ENCODE measurements at places on chromosomes 5 and 9.

DNA sequence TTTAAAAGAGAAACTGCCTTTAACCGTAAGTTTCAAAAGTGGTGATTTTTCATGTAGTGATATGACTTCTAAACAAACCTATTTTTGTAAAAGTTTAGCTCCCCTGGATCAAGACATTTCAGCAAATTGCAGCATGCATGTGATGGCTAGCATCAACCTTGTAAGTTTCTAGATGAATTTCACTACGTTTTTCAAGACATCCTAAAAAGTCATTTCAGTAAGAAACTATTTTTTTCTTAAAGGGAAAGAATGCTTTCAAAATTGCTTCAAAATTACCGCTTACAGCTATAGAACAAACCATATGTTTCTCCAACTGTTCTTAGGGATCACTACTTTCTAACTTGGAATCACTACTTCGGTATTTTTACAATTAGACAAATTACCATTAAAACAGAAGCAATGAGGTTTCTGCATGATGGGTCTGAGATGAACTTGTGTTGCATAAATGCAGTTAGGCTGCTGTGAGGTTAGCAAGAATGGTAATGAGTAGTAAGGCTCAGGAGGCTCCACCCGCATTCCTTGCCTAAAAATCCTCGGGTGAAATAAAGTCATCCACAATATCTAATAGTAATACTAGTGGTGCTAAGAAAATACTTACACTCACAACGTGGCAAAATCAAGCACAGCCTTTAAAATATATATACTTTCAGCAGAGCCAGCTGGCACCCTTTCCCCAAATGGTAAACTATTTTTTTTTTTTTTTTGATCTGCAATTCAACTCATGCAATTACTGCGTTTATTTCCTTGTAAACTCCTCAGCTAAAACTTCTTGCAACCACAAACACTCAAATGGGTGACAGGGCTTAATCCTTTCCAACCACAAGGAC lies 53.8 kb downstream of the CDC14B start:
- DNase-seq = peak; percentile 69

GRCh38 chr9:38183994-38184568 lies 115.1 kb upstream of the SHB start:
- no peak for DNase-seq

- no peak for DNase-seq
These were observed 50.1 kb upstream of the RETREG1 start for GRCh38 chr5:16666883-16667398.

DNA sequence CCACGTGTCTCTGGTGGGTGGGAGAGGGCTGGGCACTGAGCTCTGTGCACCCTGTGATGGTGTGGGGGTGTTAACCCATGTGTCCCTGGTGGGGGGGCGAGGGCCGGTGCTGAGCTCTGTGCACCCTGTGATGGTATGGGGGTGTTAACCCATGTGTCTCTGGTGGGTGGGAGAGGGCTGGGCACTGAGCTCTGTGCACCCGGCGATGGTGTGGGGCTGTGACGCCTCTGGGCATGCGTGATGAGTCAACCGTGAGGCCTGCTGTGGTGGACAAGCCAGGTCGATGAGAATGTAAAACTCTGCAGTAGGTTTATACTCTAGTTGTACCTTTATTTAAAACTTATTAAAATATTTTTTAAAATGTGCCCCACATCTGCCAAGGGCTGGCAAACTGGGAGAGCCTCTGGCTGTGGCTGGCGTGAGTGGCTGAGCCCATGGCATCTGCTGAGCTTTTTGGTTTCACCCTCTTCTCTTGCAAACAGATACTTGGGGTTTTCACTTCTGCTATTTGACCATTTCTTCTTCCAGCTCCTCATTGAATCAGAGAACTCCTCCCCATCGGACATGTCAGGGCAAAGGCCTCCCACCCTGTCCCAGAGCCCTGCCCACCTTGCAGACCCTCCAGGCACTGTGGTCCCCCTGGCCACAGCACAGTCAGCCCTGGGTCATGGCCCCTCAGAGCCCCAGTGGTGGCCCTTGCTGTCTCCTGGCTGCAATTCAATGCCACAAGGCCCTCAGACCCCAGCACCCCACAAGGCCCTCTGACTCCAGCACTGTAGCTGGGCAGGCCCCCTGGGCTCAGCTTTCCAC lies 18.5 kb upstream of the EXOC3 start:
- peak; percentile 58 for DNase-seq

DNA sequence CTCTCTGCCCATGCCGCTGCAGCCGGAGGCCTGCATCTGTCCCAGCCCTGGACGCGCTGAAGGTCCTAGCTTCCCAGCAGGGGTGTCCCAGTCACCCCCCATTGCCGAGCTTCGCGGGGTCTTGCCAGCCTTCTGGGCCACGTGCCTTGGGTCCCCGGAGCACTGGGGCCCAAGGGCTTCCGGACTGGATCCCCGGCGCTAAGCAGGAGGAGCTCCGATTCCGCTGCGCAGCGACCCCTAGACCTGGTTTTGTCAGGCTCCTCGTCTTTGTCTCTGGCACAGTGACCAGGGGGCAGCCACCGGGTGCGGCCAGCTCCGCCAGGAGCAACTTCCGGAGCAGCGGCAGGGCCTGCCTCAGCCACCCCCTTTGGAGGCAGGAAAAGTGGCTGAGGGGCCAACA lies 3.3 kb upstream of the IRX1 start:
- no peak for DNase-seq

DNA sequence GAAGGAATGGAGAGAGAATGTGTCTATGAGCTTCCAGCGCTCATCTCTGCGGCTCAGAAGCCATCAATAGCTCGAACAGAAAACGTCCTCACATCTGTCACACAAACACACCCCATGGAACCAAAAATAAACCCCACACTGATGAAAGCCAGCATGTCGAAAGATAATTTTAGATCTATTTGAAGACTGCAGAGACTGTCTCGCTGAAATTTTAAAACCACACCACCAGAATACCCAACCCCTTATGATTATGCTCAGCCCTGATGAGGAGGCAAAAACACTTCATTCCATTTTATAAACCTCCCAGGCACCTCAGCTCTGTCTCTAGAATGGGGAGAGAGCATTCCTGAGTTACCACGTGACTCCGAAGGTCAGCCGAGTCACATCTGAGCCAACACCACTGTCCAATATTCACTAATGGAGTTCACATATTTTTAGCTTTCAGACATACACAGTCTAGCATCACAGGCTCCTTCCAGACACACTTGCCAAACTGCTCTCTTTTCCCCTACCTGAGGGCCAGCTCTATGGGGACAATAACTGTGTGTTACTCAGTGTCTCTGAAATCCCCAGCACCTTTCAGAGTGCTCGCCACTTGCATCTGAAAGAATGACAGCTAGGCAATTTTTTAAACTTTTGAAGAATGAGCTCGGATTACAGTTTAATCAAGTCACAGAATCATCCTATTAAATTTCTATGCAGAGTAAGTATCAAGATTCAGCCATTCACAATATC lies 63.2 kb downstream of the SERINC5 start:
- DNase-seq = no peak

DNA sequence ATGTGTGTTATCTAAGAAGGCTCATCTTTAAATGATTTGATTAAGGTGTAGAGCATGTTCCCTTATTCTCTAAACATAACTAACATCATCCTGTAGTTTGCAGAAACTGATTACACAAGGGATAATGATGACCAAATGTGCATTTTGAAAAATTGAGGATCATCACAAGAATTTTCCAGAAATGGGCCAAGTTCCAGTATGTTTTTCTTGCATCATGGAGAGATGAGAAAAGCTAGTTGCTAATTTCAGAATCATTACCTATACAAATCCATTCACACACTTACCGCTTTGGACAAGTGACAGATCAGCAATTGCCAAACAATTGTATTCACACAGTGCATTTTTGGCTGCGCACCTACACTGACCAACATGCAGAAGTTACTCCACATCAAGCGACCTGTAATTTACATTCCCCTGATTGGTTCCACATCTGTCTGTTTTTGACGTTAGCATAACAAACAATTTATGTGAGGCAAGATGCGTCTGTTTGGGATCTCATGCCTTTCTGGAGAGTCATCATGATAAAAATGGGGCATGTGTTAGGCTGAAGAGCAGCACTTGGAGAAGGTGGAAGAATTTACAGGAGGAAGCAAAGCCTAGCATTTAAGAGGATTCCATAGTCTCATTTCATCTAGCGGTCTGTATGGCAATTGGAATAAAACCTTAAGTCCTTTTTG lies 2.8 kb upstream of the BNC2 start:
- DNase-seq = no peak

GRCh38 chr9:77864211-77864889 lies 167.3 kb downstream of the GNAQ start:
- no peak for DNase-seq

GRCh38 chr5:10497554-10497953 lies 55.9 kb downstream of the ROPN1L start:
- DNase-seq = no peak

DNA sequence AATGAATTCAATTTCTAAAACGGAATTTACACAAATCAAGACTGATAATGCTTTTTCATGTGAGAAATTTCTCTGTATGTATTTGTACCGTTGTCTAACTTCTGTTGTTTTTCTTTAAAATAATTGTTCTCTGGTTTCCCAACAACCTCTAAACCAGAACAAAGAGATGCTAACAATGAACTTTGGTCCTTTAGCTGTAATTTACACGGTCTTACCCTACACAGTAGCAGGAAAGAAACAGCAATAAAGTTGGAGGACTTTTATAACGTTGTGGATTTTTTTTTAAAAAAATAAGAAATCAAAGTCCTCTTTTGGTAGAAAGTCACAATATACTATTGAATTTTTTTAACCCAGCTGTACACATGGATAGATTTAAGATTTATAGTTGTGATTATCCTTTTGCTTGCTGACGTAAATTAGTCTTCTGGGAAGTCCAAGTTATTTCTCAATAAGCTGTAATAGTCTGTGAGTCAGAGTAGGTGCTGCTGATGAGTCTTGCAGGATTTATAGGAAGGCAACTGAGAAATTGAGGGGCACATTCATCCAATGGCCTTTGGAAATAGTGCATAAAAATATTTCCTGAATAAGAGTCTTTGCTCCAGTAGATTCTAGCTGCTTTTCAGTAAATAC lies 76.8 kb upstream of the PCSK1 start:
- no peak for DNase-seq

DNA sequence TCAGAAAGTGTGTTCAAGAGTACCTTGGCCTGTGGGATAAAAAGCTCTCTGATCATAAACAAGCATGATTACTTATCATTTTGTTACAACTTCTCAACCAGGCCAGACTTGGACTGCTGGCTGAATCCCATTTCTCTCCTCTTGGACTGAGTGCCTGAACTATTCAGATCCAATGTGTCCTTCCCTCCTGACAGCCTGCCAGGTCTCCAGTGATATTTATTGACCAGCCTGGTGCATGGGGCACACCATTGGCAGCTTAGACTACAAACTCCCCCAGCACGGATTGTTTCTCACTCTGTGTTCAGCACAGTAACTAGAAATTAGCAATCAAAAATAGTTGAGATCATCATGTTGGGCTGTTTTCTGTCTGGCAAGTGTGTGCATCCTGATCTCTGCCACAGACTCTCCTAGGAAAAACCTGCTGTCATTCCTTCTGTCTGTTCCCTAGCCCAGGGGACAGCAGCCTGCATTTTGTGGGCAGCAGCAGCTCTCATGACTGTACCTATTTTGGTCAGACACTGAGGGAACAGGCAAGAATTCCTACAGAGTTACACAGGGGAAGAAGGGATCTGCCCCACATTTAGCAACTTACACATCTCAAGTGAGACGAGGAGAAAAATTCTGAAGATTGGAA lies 348.1 kb downstream of the ADAMTS6 start:
- DNase-seq = no peak

DNA sequence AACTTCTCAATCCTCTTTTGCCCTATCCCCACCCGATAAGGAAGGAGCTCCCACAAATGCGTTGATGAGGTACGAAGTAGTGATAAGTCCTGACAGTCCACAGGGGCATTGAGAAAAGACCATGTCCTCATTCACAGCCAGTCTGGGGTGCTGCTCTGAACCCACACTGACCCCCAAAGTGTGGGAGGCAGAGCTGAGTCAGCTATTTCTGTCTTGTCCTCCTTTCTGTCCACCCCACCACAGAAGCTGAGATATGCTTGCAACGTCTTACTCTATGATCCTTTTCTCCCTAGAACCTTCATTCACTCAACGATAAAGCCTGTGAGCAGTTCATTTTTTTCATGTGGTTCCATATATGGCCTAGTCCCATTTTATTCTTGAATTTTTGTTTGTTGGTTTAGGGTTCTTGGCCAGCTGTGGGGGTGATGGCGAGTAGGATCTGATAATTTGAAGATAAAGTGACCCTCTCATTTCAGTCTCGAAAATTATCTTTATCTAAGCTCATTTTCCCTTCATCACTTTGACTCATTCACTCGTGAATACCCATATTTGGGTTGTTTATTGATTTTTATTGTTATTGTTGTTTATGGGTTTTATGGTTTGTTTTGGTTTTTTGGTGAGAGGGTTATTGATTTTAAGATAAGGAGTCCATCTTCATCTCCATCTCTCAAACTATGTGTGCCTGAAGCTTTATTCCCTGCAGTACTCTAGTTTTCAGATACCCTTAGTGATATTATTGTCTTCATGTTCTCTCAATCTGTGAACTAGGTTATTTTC lies 58.5 kb upstream of the ZNF366 start:
- DNase-seq = no peak

DNA sequence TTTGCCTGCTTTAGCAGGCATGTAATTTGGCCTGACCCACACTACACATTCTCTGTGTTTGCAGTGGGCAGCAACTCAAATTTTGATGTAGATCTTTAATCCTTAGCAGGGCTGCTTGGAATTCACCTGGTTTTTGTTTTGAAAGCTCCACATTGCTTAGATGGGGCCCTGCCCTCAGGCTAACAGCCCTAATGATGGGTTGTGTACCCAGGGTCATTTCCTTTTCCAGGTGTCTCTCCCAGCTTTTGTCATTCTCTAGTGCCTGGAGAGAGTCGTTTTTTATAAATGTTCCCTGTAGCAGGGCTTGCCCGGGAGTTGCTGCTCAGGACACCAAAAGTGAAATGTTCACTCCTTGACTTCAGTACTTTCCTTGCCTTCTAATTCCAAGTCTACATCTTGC lies 126.3 kb downstream of the TRIO start:
- no peak for DNase-seq

DNA sequence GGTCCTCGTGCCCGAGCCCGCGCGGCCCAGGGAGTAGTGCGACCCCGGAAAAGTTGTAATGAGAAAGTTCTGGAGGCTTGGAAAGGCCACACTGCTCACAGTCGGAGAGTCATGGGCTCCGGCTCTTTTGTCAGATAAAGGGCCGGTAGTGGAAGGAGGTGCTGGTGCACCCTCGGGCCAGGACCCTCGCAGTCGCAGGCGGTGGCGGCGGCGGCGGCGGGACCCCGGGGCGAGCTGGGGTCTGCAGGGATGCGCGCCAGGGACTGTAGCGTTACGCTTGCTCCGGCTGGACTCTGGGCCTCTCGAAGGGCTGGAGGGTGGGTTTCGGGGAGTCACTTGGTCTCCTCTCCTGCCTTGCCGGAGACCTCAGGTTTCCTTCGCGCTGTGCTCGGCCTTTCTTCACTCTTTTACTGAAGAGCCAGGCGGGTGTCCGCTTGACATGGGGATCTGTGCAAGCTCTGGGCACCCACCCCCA lies 1.5 kb downstream of the RORB start:
- no peak for DNase-seq

DNA sequence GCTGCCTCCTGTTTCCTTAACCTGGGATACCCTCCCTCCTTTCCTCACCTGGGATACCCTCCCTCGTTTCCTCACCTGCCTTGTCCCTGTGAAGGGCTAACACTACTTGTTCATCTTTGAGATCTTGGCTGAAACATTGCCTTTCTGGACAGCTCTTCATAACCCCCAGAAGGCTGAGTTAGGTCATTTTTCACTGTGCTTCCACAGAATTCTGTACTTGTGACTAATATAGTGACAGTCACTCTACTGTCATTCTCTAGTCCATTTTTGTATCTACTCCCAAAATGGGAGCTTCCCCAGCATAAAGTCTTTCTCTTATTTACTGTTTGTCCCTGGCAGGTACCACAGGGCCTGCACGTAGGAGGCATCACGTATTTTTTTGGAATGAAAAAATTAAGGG lies 21.5 kb upstream of the DAB2 start:
- no peak for DNase-seq
